Activated T-cell treated with anti-CD3 and anti-CD28 coated beads, Interleukin-2, amount 50 U/mL, for 24 hours (primary cell): ENCODE measurements at places on chromosomes 3 and 15.

DNA sequence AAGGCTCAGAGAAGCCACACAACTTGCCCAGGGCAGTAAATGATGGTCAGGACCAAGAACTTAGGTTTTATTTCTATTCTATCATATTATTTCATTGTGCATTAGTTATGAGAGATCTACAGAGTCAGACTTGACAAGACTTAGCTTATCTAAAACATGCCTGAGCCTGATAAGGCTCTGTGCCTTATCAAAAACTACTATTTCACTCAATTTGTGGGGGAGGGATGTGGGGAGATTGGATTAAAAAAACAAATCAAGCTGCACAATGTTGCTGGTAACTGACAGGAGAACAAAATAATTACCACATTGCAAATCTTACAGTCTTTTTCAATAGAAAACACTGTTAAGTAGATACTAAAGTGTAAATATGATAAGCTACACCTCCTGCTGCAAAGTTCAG lies 16.0 kb downstream of the HACD2 start:
- no peak for DNase-seq

- no peak for DNase-seq
These were observed 8.0 kb downstream of the ESYT3 start for GRCh38 chr3:138442433-138442832.

GRCh38 chr15:69826819-69827175 lies 270.9 kb downstream of the TLE3 start:
- DNase-seq: no peak

- no peak for DNase-seq
These were observed 12.2 kb downstream of the MAN2A2 start for GRCh38 chr15:90915216-90915807.

DNA sequence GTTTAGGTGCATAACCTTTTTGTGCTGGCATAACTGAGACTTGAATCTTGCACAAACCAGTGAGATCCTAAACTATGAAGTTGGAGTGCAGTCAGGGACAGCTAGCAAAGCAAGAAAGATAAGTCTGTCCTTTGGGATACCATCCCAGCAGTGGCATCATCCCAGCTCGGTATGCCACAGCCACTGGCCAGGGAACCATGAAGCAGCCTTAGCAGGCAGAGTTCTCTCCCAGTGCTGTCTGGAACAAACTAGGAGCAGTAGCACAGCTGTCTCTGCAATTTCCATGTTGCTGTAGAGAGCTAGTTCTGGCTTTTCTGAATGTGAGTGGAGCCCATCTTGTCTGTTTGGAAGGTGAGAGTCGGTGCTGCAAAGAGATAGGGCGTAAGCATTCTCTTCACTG lies 130.3 kb downstream of the DTWD1 start:
- DNase-seq: no peak

DNA sequence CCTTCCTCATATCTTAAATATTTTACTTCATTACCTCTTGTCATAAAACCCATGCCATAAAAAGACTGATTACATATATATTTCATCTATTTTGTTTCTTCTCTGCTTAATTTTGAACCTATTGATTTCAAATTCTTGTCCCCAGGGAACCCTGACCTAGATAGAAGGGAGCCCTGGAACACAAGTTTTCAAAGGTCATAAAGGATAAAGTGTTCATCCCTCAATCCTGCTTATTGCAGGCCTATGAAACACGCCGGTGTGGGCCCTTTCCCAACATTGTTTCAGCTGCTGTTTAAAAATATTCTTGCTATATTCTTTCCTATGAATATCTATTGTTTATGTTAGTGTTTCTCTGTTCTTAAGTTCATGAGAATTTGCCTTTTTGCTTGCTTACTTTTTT lies 1389.5 kb upstream of the GBE1 start:
- no peak for DNase-seq

GRCh38 chr3:9172851-9173321 lies 76.6 kb downstream of the SRGAP3 start:
- no peak for DNase-seq

GRCh38 chr15:68145706-68146105 lies 59.4 kb downstream of the CALML4 start:
- DNase-seq: no peak

DNA sequence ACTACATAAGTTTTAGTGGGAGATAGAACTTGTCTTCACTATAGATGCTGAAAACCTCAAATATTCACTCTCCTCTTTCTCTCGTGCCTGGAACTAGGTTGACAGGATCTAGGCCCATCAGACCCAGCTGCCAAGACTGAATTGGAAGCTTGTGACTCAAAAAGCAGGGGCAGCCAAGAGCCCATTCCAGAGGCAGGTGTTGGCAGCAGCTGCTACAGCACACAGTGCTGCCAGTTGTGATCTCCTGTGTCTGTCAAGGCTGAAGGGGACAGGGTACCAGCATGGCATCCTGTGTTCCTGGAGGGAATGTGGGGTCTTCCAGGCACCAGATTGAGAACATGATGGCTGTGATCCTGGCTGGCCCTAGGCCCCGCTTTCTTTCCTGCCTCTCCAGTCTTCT lies 92.5 kb upstream of the MB21D2 start:
- no peak for DNase-seq

DNA sequence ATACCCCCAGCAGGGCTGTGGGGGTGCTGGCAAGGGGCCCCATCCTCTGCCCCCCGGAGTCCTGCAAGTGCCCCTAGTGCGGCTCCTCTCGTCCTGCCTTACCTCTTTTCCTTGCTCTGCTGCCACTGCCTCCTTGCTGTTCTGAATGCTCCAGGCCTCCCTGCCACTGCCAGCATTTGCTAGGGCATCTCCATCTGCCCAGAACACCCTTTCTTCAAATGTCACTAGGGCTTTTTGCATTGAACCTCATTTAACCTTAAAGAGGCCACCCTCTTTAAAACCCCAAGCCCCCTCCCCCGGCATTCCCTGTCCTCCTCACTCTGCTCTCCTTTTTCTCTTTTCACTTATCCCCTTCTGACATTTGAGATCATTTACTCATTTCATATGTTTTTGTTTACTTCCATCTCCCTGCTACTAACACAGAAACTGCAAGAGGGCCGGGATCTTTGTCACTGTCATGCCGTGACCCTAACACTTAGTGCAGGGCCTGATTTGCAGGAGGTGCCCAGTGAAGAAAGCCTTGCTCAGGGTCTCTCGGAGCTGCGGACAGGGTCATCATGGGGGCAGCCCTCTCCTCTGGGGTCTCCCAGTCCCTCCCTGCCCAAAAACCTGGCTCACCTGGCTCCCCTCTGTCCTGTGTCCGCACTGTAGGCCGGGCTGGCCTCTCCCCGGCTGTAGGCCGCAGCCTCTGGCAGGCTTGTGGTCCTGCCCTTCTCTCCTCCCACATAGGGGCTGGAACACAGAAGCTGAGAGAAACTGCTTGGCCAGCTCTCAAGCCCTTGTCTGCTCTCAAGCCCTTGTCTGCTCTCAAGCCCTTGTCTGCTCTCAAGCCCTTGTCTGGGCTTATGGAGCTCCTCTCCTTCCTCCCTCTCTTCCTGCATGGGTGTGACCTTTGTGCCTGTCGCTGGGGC lies at the start of gene ACOX2:
Gene ACOX2 (minus strand): TSS at position 690 of the 911 bp plus-strand sequence. CDS start 2,084 bp downstream, outside the sequence.
- no peak for DNase-seq

GRCh38 chr3:183211352-183211751 lies 41.7 kb upstream of the B3GNT5 start:
- DNase-seq: no peak

GRCh38 chr3:63349583-63350573 lies 71.8 kb downstream of the SYNPR start:
- no peak for DNase-seq

- DNase-seq: no peak
These were observed 4.2 kb downstream of the PRTG start for GRCh38 chr15:55738715-55739114.

GRCh38 chr3:184927796-184928315 lies 115.9 kb downstream of the VPS8 start:
- DNase-seq: no peak

DNA sequence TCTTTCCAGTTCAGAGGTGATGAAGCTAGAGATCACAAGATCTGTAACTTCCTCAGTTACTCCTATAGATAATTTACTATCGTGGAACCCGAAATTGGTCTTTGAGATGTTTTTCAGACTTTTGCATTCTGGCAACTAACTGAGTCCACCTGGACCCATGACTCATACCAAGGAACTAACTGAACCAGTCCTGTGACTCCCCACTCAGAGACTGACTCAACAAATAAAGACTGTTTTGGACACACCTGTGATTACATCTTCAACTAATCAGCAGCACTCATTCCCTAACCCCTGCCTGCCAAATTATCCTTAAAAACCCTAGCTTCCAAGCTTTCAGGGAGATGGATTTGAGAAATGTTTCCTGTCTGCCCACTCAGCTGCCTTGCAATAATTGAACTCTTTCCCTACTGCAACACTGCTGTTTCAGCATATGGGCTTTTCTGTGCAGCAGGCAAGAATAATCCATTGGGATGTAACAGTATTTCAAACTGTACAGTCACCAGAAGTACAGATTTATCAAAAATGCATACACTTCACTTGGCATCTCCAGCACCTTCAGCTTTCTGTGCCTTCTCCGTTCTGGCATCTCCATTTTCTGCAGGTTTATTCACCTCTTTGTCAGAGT lies 57.7 kb downstream of the GATM start:
- no peak for DNase-seq

DNA sequence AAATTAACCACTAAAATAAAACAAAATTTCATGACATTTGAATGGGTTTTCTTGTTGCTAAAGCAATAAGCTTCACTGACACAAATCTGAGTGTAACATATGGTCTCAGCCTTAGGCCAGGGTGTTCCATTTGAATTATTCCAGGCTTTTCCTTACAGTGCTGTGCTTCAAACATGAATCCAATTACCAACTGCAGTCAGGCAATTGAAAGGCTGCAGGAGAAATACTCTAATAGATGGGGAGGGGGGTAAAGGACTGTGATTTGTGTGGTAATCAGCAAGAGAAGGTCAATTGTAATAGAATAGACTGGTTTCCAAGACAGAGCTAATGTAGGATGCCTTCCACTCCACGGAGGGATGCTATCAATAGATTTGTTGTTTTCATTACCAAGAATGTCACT lies 466.7 kb downstream of the C3orf38 start:
- no peak for DNase-seq

- DNase-seq: no peak
These were observed 188.4 kb downstream of the RAP2B start for GRCh38 chr3:153350420-153350819.

DNA sequence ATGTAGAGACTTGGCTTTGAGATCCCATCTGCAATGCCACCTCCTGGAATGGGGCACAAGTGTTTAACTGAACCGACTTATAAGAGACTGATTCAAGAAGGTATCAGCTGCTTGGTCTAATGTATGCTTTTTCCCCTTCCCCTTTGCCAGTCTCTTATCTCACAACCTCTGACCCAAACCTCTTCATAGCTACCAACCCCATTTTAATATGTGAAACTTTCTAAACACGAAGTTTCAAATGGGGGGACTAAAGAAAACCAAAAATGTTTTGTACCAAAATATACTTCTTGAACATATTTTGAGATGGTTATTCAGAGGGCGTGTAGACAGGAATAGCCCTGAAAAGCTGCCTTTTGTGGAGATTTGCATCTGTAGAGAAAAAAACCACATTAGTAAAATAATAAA lies 73.1 kb downstream of the OXSM start:
- no peak for DNase-seq

- DNase-seq: no peak
These were observed 93.0 kb upstream of the EIF1B start for GRCh38 chr3:40216471-40216870.

GRCh38 chr15:78654272-78654671 lies 13.3 kb upstream of the CHRNB4 start:
- no peak for DNase-seq

DNA sequence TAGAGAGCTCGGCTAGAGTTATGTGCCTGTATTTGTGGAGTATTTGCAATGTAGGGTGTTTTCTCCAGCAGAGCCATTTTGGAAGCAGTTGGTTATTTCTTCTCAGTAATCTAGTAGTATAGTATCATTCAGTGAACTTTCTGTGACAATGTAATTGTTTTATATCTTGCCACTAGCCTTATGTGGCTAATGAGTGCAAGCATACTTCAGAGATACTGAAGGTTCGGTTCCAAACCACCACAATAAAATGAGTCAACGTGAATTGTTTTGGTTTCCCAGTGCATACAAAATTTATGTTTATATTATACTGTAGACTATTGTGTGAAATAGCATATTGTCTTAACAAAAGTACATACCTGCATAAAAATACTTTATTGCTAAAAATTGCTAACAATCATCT lies 286.9 kb upstream of the TBL1XR1 start:
- DNase-seq: no peak

DNA sequence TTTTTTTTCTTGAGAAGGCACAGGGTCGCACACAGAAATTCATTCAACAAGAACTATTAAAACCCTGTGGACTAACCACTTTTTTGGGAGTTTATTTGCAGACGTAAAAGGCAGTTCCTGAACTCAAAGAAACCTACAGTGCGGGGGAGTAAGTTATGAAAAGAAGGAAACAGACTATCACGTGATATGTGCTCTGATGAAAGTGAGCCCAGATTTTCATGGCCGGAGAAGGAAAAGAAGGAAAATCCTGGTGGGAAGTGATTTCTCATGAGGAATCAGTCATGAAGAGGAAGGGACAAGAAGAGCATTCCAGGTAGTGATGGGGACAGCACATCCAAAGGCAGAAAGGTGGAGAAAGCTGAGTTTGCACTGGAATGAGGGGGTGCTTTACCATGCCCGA lies 26.1 kb downstream of the SEMA6D start:
- no peak for DNase-seq

DNA sequence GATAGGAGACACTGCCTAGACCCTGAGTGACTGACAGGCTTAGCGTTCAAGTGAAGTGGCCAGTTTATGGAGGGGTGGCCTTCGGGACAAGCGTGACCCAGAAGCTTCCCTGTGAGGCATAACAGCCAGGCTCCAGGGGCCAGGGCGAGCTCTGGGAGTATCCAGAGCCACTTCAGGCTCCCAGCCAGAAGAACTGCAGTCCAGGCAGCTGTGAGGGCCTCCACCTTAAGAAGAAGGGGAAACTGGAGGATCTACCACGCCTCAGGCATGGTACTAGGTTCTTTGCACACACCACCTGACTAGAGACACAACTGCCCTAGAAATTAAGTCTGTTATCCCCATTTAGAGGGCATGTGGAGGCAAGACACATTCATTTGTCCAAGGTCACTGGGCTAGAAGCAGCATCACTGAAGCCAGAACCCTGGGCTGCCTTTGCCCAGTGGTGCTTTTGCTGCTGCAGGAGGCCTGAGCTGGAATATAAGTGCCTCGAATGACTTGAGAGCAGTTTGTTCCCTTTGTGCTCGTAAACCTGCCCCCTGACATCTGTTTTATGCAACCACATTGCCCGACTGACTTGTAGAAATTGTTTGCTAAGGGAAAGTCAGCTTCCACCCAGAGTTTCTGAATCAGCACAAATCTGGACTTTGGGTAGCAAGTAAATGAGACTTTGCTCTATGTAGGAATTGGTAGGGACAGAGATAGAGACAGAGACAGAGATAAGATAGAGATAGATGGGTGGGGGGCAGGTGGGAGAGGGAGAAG lies 23.3 kb downstream of the RASGRF1 start:
- no peak for DNase-seq
